Small intestine (tissue), 16 donors: ENCODE measurements at places on chromosomes 5 and 9.
A peak's percentile ranks its signal among the peaks of the same experiment; 100 is the strongest.

DNA sequence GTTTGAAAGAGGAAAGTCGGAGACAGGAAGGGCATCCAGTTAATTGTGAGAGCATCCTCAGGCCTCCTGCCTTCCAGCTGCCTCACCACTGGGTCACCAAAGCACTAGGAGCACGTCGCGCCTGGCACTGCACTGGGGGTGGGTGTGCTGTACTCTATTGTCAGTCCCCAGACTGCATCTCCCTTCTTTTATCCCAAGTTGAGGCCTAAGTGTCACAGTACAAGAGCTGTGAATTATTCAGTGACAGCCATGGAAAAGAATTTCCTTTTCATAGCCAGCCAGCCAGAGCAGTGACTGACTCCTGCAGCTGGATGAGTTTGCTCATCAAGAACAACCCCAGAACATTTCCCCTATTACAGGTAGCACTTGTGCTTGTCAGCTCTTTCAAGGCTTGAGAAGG is 16.3 kb downstream of the CLTA start:
- DNase-seq, result no peak

GRCh38 chr9:85941622-85941940 is 635 bp downstream of the NAA35 start:
- DNase-seq, result no peak

DNA sequence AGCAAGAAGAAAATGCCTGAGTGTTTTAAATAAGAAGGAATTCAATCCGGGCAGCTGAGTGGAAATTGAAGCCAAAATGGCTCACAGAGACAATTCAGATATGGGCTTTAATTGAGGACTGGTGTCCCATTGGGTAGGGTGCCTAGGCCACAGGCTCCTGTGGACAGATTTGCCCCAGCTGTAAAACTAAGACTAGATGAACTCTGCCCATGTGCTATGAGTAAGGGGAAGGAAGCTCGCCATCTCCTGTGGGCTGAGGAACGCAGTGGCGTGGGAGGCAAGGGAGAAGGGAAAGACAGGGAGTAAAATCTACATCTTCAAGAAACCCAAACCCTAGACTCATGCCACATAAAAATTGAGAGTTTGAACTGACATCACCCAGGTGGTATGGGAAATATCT is 66.1 kb downstream of the KLHL3 start:
- DNase-seq, result no peak

- no peak for DNase-seq
Observed at GRCh38 chr9:128428644-128429512, 8.2 kb downstream of the CERCAM start.

DNA sequence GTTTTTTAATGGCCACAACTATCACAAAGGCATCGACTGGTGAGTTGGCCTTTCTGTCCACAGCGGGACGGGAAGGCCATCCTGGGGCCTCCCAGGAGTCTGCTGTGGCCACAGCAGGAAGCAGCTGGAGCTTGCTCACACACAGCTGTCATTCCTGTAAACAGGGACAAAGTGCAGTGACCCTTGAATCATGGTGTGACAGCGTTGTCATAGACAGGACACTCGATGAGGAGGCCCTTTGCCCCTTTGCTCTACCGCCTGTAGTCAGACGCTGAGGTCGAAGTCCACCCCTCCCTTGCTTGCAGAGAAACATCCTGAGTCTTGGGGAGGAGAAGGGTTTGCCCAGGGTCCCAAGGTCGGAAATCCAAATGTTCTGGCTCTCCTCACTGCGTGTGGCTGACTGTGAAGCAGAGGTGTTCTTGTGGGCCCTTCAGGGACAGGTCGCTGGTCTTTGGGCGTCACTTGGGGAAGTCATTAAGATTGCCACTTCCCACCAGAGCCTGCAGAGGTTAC is 35.1 kb downstream of the NDST1 start:
- DNase-seq, result peak; percentile 99
